Calu3 (cell line): ENCODE measurements at places on chromosomes 2 and 18. TPM values are rescaled to one million over a fixed set of nuclear protein-coding genes. Genes with fewer than 3 reads are reported as not detected.

Gene KYNU
- total RNA-seq: 64.2 and 78.7 TPM in 2 replicates

Gene CCDC74A
- 1.2 and 2.0 TPM in 2 replicates for total RNA-seq

GRCh38 chr18:43596105-43596712 is 318.9 kb upstream of the SYT4 start:
- no peak for DNase-seq
- no peaks in the 10 kb centered on the region for H3K4me1 ChIP-seq
- peaks cover 4% of the 10 kb centered on the region for H3K36me3 ChIP-seq
- H3K27ac ChIP-seq: no peak overlapping the region
- H3K27me3 ChIP-seq: no peaks in the 10 kb centered on the region

DNA sequence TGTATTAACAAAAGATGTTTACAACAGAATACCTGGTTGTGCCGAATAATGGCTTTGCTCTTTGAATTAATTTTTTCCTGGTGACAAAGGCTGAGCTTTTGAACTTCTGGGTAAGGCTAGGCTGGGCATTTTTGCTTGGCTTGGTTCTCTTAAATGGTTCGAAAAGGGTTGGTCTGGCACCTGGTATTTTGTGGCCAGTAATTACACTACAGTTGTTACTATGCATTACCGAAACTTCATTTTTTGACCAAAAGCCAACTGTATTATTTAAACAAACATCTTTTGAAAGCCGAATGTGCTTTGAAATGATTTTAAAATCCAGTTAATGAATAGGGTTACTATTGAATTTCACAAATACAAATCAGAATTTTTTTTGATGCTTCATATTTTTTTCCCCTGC is 19.4 kb upstream of the NFE2L2 start:
- no peaks in the 10 kb centered on the region for H3K27me3 ChIP-seq
- no peak overlapping the region for H3K27ac ChIP-seq
- H3K4me3 ChIP-seq: no peak overlapping the region
- peaks cover 20% of the 10 kb centered on the region for H3K4me1 ChIP-seq
- no peaks in the 10 kb centered on the region for H3K36me3 ChIP-seq

GRCh38 chr2:114472246-114472645 is 29.8 kb downstream of the DPP10 start:
- no peaks in the 10 kb centered on the region for H3K27me3 ChIP-seq
- H3K4me3 ChIP-seq: no peak overlapping the region
- no peak overlapping the region for H3K27ac ChIP-seq
- peaks cover 8% of the 10 kb centered on the region for H3K4me1 ChIP-seq

DNA sequence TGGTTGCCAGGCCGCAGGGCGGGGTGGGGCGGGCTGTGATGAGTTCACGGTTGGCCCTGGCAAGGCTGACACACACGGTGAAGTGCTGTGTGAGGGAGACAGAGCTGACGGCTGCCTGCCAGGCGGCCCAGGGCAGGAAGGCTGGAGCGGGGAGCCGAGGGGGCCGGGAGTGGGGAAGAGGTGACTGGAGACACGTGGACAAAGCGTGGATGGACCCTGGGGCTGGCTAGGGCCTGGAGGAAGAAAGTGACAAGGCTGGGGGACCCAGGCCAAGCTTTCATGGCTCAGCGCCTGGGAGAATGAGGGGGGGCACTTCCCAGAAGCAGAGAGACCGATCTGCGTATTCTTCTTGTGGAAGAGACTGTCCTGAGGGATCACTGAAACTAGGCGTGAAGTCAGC is 123.2 kb downstream of the DYSF start:
- H3K27ac ChIP-seq: no peak overlapping the region
- peaks cover 32% of the 10 kb centered on the region for H3K27me3 ChIP-seq
- no peak for DNase-seq

GRCh38 chr2:100877555-100877954 is 57.6 kb downstream of the NPAS2 start:
- no peak overlapping the region for H3K4me3 ChIP-seq
- peaks cover 22% of the 10 kb centered on the region for H3K4me1 ChIP-seq
- DNase-seq: no peak
- H3K36me3 ChIP-seq: peaks cover 16% of the 10 kb centered on the region
- H3K27ac ChIP-seq: no peak overlapping the region
- no peaks in the 10 kb centered on the region for H3K27me3 ChIP-seq
